ENCODE measurements at places on chromosomes 6 and 20. TPM values are rescaled to one million over a fixed set of nuclear protein-coding genes. Genes with fewer than 3 reads are reported as not detected.

GRCh38 chr6:137921823-137922222, 54.8 kb downstream of the TNFAIP3 start:
- DNase-seq = no peak

GRCh38 chr6:84061174-84061573, 27.6 kb downstream of the MRAP2 start:
- DNase-seq = no peak

Gene OPRM1
- 0.16 TPM for polyA plus RNA-seq

Gene DEFB124
- polyA plus RNA-seq = 2.1 TPM
